ENCODE measurements at places on chromosomes 6 and 20. TPM values are rescaled to one million over a fixed set of nuclear protein-coding genes. Genes with fewer than 3 reads are reported as not detected.

SYNDIG1 gene
- not detected for total RNA-seq

SLC2A10 gene
- not detected for total RNA-seq

RBM24 gene
- total RNA-seq = not detected

SHLD1 gene
- 12.4 TPM for total RNA-seq

DDR1 gene
- total RNA-seq = 5.6 TPM

DNA sequence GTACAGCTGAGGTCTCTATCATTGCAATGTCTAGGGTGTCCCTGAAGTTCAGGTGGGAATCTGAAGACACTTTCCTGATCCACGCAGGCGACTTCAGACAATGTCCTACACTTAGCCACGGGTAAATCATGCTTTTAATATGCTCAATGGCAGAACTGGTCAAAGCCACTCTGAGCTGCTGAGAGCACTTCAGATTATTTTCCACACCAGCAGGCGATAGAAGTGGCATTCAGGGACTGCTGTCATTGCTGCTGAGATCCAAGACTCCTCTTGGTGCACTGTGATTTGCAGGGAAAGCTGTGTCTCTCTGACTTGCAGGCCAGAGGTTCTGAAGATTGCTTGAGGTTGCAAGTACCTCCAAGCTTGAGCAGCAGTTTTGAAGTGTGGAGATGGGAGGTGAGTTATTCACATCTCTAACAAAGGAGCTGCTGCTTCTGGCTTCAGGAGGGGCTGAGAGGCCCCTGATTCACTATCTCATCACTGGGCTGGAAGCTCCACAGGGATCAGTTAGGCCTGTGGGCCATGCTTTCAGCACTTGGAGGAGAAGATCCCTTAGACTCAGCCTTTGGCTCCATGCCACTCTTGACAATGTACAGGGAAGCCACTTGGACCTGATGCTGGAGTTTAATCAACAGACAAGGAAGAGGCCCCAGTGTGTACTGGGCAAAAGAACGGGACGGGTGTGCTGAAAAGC lies 2.9 kb upstream of the SSTR4 start:
- H3K27ac ChIP-seq = no peak overlapping the region
- H3K4me1 ChIP-seq = no peaks in the 10 kb centered on the region
- no peak overlapping the region for H3K4me3 ChIP-seq
- no peaks in the 10 kb centered on the region for H3K36me3 ChIP-seq
- no peak for DNase-seq
- H3K27me3 ChIP-seq = peaks cover 12% of the 10 kb centered on the region

DNA sequence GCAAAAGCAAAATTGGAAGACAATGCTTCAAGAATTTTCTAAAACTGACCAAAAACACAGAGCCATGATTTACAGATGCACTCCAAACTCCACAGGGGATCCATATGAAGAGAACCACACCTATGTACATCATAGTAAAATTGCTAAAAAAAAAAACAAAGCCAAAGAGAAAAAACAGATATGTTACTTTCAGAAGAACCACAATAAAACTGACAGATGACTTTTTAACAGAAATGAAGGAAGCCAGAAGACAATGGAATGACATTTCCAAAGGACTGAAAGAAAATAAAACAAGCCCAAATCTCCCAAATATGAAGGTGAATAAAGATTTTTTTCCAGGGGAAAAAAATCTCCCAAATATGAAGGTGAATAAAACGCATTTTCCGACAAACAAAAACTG lies 17.5 kb downstream of the TRERF1 start:
- DNase-seq = no peak
- H3K36me3 ChIP-seq = peaks cover 49% of the 10 kb centered on the region
- no peak overlapping the region for H3K4me3 ChIP-seq
- peaks cover 16% of the 10 kb centered on the region for H3K4me1 ChIP-seq
- H3K27ac ChIP-seq = no peak overlapping the region

GRCh38 chr6:68427630-68428029 lies 207.5 kb upstream of the ADGRB3 start:
- no peak overlapping the region for H3K4me3 ChIP-seq
- no peaks in the 10 kb centered on the region for H3K36me3 ChIP-seq
- H3K27me3 ChIP-seq = no peaks in the 10 kb centered on the region
- DNase-seq = no peak
- no peaks in the 10 kb centered on the region for H3K4me1 ChIP-seq
- H3K27ac ChIP-seq = no peak overlapping the region

DNA sequence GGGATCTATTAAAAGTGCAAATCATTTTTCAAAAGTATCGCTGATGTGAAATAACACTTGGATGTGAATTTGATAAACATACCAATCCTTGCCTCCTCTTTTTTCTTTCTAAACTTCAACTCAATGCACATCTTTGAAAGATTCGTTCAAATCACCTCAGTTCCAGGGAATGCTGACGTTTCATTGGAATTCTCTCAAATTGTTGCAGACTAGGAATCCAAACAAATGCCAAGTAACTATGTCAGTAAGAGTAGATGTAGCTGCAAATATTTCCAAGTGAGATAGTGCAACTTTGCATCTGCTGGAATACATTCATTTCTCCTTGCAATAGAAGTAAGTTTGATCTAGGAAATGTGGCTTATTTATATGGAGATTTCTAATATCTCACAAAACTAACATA lies 220.7 kb downstream of the FUT9 start:
- no peaks in the 10 kb centered on the region for H3K4me1 ChIP-seq
- H3K27me3 ChIP-seq = no peaks in the 10 kb centered on the region
- no peak for DNase-seq
- no peaks in the 10 kb centered on the region for H3K36me3 ChIP-seq

DNA sequence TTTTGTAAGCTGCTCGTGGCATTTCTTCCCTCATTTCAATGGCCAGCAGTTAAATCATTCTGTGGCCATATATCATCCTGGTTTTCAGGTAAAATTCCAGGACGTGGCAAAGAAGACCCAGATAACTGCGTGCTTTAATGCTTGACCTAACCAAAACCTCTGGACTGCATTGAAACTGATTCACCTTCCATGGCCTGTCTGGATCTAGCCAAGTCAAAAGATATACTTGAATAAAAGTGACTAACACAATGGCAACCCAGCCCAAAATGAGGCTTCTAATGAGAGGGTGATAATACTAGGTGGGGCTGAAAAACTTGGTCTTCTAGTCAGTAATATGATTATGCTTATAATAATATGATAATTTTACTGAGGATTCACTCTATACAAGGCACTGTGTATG lies 16.5 kb upstream of the PCSK2 start:
- no peaks in the 10 kb centered on the region for H3K4me1 ChIP-seq
- H3K4me3 ChIP-seq = no peak overlapping the region
- no peaks in the 10 kb centered on the region for H3K36me3 ChIP-seq
- H3K27me3 ChIP-seq = no peaks in the 10 kb centered on the region

- no peak overlapping the region for H3K27ac ChIP-seq
- no peaks in the 10 kb centered on the region for H3K4me1 ChIP-seq
- DNase-seq = no peak
- no peak overlapping the region for H3K4me3 ChIP-seq
These were observed 129.6 kb upstream of the NUP153 start for GRCh38 chr6:17836293-17836692.

DNA sequence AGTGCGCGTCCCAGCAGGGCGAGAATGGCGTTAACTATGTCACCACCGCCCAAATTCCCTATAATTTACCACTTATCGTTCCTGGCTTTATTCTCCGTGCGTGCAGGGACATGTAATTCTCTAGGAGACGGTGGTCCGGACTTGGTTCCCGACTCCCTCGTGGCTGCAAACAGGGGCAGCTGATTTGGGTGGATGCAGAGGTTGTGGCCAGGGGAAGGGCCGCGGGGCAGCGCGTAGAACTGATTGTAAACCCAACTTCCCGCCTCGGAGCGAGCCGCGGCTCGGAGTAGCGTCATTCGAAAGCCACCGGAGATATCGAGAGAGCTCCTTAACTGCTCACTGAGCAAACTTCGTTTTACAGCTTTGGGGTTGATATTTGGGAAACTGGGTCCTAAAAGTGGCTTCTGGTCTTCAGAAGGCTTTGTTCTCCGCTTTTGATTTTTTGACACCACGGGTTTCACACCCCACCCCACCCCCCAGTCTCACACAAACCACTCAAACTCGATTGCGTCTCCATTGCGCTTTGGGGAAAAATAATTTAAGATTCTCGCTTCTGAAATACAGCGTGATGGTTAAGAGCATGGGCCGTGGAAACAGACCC lies 17.5 kb upstream of the ZSCAN9 start:
- peak; percentile 31 for DNase-seq
- peaks cover 78% of the 10 kb centered on the region for H3K27me3 ChIP-seq
- H3K4me1 ChIP-seq = peaks cover 26% of the 10 kb centered on the region
- peak overlapping the region; percentile 70 for H3K4me3 ChIP-seq
- peaks cover 10% of the 10 kb centered on the region for H3K36me3 ChIP-seq

- H3K27ac ChIP-seq = no peak overlapping the region
- peaks cover 2% of the 10 kb centered on the region for H3K27me3 ChIP-seq
- no peaks in the 10 kb centered on the region for H3K36me3 ChIP-seq
- H3K4me3 ChIP-seq = no peak overlapping the region
- no peaks in the 10 kb centered on the region for H3K4me1 ChIP-seq
These were observed 85.5 kb downstream of the CFAP61 start for GRCh38 chr20:20137851-20138250.

Measured in activated CD4-positive, alpha-beta T cell treated with anti-CD3 and anti-CD28 coated beads, Interleukin-2, amount 10 ng/mL, durations not matched to agents 7 days and 5 days (primary cell).